Activated CD4-positive, alpha-beta T cell treated with anti-CD3 and anti-CD28 coated beads, Interleukin-2, Interleukin-6, amounts not matched to agents 100 ng/mL and 50 ng/mL, durations not matched to agents 16 hours and 8 hours (primary cell): ENCODE measurements at places on chromosomes 7 and 10.

GRCh38 chr10:43273997-43274396, 7.1 kb upstream of the RASGEF1A start:
- no peak for DNase-seq

DNA sequence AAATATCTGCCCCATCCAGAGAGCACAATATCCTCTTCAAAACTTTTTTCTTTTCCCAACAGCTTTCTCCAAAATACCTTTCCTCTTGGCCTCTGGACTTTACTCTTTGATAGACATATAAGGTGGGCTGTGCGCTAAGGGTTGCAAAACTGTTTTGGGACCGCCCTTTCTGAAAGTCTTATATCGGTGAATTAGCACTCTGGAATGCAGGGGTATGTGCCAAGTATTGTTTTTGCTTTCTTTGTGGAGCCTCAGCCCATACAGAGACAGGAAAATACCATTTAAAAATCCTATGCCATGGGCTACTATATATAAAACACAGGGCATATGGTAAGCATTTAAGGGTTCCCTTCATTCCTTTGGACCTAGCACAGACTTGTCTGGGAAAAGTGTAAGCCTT, 37.7 kb downstream of the PPP1R17 start:
- no peak for DNase-seq

DNA sequence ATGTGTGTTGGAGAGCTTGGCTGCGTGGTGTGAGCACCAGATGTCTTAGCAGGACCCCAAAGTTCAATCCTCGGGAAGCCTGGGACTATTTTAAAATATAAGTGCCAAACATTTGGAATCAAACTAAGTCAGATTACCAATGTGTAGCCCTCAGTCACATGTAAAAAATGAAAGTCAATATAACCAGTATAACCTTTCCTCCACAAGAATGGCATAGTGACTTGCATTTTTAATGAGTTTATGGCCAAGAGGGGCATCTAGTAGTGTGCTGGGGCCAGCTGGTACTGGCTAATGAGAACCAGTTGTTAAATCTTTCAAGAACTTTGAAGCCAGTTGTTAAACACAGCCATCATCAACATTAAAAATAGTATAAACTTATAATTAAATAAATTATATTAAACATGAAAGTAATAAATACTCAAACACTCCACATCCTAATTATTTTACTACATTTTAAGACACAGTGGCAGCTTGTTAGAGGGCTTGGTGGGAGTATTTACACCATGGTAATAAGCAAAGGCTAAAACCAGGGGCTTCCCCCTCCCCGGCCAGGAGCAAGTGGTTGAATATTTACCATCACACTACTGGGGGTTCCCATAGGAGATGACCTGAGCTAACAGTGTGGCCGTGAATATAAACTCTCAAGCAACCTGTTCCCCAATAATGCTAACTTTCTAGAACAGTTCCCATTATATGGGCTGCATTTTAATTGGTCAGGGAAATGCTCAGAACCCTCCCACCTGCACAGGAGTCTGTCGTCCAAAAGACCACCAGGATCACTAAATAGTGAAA, 7.9 kb upstream of the FAM170B start:
- DNase-seq, result no peak

DNA sequence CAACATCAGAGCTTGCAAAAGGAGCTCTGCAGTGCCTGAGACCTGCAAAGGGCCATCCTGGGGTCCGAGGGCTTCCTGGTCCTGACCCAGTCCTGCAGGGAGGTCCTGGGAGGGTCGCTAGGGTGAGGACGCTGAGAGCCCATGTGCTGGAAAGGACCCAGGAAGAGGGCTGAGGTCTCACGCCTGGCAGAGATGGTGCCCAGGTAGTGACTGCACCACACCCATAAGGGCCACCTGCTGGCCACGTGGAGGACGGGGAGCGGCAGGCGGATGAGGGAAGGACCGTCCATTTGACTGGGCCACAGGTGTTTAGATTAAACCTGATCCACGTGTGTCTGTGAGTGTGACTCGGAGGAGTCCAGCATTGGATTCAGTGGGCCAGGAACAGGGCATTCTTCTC, 392.8 kb downstream of the DNAJB6 start:
- no peak for DNase-seq

DNA sequence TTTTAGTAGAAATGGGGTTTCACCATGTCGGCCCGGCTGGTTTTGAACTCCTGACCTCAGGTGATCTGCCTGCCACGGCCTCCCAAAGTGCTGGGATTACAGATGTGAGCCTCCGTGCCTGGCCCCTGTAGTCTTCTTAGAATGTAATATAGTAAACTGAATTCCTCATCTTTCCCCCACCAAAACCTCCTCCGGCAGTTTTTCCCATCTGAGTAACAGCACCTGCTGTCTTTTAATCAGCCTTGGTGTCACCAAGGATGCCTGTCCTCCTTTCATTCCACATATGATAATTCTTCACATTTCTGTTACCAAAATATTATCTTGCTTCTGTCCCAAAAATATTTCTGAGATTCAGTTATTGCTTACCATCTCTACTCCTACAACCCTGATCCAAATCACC, 80.2 kb downstream of the ZEB1 start:
- no peak for DNase-seq
